GDM1 (cell line): ENCODE measurements at places on chromosomes 7 and 10.

- DNase-seq: no peak
Observed at GRCh38 chr7:151013733-151014497, 10.4 kb downstream of the ATG9B start.

- no peak for DNase-seq
Observed at GRCh38 chr10:132064771-132065437, 842 bp upstream of the JAKMIP3 start.

DNA sequence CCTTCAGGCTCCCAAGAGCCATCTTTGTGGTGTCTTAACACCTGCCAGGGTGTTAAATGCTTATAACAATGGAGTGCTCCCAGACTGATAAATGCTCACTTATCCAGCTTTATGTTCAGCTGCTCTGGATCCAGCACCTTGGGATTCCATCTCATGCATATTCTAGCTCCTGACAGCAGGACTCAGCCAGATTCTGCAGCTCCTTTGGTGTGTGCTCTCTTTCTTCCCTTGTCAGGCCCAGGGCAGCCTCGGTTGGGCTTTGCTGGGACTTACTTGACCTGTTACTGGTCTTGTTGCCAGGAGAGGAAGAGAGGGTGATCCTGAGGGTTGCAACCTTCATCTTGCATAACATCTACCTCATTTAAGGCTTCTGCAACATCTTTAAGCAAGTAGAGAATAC lies 59.4 kb upstream of the CCNY start:
- no peak for DNase-seq

DNA sequence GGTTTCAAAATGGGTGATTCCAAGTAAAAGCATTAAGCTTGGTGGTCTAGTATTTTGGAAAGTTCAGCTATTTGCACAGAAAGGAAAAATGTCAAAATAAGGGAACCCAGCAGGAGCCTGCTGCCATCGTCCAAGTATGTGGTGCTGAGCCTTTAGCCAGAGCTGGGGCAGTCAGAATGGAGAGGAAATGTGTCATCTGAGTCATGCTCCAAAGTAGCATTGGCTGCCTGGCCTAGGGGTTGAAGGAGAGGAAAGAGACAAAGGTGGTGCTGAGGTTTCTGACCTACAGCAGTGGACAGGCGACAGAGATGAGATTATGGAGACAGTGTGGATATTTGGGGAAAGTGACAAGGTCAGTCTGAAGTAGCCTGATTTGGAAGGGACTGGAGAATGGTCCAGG lies 103.9 kb downstream of the PLCE1 start:
- no peak for DNase-seq

- DNase-seq: no peak
Observed at GRCh38 chr7:80273327-80273726, 138.7 kb downstream of the GNAI1 start.

DNA sequence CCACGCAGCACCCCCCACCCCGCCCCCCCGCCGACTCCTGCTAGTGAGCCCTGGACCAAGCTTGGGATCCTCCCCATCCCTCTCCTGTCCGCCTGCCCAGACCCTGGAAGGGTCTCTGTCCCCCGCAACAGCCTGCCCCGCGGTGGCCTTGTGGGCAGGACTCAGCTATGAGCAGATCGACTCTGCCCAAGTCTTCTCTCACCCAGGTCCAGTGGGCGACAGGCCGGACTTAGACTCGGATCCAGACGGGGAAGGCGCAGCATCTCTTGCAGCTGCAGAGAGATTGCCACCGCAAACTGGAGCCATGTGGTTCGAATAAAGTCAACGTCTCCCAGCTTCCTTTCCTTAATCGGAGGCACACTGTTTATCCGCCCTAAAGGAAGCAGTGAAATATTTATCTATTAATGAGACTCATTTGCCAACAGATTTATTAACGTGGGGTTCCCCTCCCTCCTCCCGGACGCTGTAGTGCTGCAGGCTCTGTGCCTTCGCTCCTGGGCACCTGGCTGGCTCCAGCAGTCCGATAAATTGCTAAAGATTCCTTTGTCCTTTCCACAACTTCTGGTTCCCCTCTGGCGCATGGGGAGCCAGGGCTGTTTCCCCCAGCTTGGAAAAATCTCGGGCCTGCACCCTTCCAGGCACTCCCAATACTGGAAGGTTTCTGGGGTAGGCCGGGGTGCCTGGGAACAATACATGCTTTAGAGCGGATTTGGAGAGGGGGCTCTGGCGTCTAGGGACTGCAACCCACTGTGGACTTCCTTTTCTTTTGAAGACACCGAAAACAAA lies 634 bp upstream of the HOXA7 start:
- no peak for DNase-seq

DNA sequence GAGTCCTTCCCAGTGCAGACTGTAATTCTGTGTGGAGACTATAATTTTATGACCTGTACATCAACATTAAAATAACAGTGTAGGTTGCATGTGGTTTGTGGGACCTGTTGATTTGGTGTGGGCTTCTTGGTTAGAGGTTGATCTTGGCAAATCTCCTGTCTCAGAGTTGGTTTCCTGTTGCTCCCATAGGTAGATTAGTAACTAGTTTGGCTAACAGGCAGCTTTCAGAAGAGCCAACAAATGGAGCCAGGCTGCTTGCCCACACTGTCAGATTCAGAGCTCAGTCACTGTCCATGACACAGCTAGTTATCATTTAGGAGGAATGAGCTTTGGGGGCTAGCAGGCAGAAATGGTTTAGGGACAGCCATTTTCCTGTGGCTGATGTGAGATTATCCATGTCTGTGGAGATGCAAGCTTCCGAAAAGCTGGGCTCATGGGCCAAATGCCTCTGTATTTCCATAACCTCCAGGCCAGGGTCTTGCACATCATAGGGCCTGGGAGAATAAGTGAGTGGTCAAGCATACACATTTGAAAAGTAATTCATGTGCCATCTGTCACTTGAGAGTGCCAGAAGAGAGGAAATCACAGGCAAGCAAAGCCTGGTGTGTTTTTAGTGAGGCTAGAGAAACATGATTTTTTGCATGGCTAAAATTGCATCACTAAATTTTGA lies 33.4 kb downstream of the CCM2 start:
- DNase-seq: no peak

DNA sequence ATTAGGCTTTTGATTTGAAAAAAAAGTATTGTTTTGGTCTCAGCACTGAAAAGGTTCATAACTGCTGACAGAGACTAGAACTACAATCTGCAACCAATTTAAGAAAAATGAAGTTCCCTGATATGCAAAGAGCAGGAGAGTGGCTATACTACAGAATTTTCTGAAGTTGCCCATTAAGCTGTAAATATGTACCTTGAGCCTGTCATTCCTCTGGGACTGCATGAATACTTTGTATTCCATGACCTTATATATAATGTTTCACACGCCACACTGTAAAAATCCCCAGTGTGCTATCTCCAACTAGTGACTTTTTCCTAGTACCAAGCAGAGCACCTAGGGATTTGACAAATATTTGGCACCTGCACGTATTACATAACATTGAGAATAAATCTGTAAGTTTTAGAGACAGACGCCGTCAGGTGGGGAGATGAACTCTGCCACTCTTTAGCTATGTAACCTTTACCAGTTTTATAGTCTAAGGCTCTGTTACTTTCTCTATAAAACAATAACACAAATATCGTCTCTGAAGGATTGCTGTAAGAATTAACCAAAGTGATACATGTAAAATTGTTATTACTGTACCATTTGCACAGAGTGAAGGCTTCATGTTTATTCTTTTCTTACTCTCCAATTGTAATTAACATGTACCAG lies 235.4 kb downstream of the MAGI2 start:
- no peak for DNase-seq

DNA sequence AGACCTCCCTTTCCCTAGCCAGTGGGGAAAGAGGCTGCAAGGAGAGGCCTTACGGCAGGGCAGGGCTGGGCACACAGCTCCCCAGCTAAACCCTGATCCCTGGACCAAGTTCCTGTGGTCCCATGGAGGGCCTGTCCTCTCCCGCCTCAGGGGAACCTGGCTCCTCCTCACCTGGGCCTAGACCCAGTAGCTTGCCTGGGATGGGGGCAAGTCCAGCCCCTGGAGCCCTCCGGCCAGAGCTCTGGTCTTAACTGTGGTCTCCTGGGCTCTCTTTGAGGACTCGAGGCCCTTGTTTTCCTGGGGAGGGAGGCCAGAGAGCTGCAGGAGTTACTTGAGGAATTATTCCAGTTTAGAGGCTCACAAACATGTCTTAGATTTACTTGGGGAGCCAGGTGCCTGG lies 1.5 kb downstream of the ZP3 start:
- DNase-seq: no peak

GRCh38 chr10:103786020-103786419 lies 69.4 kb downstream of the SH3PXD2A start:
- DNase-seq: no peak
